Kasumi-1 (cell line): ENCODE measurements at places on chromosomes 6 and 20.

- DNase-seq: no peak
Measured at GRCh38 chr20:51710361-51710894, 57.8 kb downstream of the ATP9A start.

DNA sequence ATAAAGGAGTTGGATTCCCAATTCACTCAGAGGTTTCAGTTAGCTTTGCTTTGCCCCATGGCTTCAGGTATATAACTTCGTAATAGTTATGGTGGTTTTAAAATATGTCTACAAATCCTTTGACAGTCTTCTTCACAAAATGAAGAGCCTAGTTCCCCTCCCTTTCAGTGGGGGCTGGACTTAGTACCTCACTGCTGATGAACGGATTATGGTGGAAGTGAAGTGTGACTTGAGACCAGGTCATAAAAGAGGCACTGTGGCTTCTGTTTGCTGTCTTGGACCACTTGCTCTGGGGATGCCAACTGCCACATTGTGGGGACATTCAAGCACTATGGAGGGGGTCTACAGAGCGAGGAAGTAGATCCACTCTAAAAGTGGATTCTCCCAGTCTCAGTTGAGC is 47.5 kb upstream of the NUP153 start:
- DNase-seq: no peak

DNA sequence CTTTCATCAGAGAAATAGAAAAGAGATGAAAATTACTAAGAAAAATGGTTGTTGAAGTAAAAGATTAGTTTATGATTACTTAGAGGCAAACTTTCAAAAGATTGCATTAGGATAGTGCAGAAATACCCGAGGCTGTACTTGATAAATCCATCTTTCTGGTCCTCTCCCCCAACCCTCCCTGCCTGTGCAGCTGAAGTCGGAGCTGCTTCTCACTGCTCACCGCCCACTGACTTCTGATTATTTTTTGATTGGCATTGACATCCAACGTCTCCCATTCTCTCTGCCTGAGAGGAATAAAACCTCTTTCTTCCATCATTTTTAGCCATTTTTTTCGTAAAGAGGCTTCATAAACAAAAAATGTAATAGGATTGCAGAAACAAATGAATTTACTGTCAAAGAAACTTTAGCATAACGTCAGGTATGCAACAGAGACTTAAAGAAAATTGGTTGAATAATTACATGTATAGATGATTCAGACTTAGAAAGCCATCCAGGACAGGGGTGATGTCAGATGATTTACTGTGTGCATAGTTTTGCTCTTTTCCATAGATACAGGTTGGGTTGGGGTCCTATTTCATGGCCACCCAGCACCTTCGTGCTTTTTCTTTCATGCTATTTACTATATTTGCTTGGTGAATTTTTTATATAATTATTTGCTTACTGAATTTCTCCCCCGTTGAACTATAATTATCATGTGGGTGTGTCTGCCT is 53.6 kb upstream of the EDN3 start:
- DNase-seq: no peak

DNA sequence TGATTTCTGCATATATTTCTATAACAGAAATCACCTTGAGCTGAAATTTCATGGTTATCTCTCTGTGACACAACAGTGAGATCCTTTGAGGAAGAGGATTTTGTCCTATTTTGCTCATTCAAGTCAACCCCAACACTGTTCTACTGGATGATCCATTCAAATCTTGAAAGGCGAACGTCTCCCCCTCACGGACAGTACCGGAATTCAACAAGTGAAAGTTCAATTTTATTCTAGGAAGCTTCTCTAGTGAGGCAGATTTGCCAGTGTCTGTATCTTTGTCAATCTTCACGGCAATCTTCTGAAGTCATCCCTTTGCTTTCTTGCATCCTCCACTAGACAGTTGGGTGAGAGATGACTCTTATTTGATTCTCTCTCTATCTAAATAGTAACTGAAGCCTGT is 91.7 kb upstream of the PDE7B start:
- no peak for DNase-seq

GRCh38 chr20:43541214-43541613 is 17.6 kb upstream of the SGK2 start:
- DNase-seq: no peak

DNA sequence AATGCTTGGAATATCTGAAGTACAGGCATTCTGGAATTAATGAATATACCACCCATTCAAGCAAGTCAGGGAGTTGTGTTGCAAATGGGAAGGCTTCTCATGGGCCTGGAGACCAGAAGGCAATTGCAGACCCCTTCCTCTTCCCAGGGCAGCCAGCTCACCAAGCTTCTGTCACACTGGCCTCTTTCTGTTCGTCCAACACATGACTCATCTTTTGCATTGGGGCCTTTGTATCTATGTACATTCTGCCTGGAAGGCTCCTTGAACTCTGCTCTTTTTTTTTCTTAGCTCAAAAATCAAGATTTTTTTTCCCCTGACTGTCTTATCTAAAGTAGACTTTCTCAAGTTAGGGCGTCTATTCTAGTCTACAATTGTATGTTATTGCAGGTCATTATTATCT is 132.9 kb upstream of the MYLIP start:
- no peak for DNase-seq

DNA sequence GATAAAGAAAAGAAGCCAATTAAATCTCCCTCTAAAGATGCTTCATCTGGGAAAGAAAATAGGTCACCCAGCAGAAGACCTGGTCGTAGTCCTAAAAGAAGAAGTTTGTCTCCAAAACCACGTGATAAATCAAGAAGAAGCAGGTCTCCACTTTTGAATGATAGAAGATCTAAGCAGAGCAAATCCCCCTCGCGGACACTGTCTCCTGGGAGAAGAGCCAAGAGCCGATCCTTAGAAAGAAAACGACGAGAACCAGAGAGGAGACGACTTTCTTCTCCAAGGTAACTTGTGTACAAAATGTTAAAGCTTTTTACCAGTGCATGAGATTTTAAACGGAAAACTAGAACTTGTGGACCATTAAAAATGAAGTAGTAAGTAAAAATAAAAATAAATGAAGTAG is 46.5 kb downstream of the FAM217A start:
- DNase-seq: no peak

DNA sequence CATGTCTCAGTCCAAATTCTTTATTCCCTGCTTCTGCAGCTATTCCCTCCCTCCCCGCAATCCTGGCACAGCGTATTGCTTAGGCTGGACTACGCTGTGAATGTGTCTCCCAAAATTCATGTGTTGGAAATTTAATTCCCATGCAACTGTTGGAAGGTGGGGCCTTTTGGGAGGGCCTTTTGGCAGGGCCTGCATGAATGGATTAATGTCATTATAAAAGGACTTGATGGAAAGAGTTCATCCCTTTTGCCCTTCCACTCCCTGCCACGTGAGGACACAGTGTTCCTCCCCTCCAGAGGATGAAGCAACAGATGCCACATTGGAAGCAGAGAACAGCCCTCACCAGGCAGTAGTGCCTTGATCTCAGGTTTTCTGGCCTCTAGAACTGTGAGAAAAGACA is 20.4 kb upstream of the NOTCH4 start:
- no peak for DNase-seq

DNA sequence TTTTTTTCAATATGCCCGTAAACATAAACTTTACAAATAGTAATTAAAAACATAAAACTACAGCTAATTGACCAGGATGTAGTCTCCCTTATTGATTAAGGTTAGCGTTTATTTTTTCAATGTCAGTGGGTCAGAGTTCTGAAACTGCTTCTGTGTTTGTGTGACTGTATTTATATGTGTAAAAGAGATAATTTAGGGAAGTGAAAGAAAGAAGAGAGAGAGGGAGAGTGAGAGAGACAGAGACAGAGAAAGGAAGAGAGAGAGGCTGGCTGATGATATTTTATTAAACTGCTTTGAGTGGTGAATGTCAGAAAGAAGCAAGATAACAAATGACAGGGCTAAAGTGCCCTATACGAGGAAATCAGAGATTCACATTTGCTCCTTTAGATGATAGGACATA is 266.1 kb upstream of the PTCHD4 start:
- DNase-seq: no peak

DNA sequence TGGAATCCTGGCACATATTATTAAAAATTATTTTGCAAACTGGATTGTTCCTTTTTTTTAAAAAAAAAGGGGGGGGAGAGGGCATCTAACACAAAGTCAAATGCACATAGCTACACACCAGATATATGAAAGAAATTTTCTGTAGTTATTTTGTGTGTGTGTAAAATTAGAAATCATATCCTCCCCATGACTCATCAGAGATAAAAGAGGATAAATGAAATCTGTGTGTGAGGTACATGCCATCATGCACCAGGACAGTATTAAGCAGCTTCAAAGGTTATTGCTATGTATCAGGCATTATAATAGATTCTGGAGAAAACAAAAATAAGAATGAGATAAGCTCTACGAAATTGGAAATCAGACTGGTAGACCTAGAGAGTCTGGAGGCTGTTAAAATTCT is 5.2 kb downstream of the BTBD9 start:
- DNase-seq: no peak

DNA sequence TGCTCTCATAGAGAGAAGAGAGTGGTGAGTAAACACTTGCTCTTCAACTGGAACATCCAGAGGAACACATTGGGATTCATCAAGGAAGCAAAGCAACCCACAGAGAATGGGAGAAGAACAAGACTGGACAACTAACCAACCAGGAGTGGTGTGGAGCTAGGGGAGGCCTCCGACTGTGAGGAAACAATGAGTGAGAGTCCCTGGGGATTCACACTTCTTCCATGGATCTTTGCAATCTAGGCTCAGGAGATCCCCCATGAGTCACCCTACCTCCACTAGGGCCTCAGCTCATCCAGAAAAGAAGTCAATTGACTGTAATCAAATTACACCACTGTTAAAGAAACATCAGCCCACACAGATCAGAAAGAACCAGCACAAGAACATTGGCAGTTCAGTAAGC is 42.3 kb upstream of the CLVS2 start:
- DNase-seq: no peak

DNA sequence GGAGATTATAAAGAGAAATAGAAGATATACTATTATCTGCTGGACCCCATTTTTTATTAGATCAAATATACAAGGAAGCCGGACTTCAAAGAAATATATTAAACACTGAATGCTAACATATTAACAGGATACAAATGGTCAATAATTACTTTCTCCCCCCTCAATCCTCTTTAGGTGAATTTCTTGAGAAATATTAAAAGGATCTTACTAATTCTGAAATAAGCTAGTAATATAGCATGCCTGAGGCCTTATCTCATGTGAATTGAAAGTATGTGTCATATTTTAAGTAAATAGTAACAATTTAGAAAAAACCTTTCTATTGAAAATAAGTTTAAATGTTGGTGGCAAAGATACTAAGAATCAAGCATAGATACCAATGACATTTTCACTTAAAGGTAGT is 954.7 kb upstream of the MAN1A1 start:
- no peak for DNase-seq

GRCh38 chr6:124963416-124963785 is 1.2 kb downstream of the RNF217 start:
- peak; percentile 35 for DNase-seq

- DNase-seq: no peak
Measured at GRCh38 chr6:35058865-35059522, 82.1 kb downstream of the TCP11 start.

DNA sequence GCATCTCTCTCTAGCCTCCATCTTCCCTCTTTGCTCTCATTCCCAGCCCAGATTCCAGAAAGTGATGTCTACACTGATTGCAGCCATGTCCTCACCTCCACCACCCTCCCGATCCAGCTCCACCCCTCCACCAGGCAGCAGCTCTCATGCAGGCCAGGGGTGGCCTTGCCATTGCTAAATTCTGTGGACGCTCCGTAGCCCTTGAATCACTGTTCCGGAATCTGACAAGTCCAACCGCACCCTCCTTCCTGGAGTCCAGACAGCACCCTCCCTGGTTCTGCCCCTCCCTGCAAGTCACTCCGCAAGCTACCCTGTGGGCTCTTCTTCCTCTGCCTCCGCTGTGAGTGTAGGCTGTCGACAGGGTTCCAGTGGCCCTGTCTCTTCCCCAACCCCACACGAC is 26.2 kb downstream of the TNXB start:
- no peak for DNase-seq

- DNase-seq: no peak
Measured at GRCh38 chr6:47157653-47158219, 115.6 kb upstream of the ADGRF1 start.

DNA sequence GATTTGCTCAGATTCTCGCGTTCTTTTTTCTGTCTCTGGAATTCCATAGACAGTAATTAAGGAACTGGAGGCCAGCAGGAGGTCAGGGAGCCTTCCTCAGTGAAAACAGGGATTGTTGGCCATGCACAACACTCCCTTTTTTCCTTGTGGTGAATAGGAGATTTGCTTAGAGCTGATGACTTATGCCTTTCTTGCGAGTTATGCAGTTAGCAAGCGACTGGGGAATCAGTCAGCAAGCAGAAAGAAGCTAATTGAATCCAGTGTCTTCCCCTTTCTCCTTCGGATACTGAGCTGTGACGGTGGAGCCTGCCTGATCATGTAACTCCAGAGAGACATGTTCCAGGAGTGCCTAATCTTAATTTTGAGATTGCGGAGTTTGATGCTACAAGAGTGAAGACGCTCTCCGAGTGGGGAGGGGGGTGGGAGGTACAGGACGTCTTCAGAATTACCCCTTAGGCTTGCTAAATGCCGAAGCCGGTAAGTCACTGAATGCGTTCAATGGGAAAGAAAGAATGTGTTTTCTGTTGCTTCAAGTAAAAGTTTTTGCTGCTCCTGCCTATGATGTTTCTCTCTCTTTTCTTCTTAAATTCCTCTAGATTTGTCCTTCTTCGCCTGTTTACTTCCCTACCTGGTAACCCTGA is 165.9 kb downstream of the SASH1 start:
- DNase-seq: no peak

DNA sequence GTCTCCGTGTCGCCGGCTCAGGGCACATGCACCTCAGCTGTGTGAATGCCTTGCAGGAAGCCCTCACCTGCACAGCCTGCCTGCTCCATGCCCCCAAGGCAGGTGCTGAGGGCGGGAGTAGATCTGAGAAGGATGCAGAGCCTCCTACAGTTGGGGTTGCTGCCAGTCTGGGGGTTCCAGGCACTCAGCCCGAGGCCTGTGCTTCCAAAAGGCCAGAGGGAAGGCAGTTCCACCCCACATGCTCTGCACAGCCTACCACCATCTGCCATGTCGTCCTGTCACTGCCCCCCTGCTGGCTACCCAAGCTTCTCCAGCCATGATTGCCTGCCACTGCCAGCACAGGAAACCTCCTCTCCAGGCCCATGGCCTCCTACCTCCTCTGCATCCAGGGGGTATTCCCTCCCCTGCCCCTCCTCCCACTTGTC is 19.3 kb downstream of the ACSS1 start:
- DNase-seq: no peak
